ENCODE measurements at places on chromosomes 13 and 19. TPM values are rescaled to one million over a fixed set of nuclear protein-coding genes. Genes with fewer than 3 reads are reported as not detected.

- peak; percentile 89 for DNase-seq
These were observed 5.0 kb upstream of the LENG1 start for GRCh38 chr19:54164369-54165068.

DNA sequence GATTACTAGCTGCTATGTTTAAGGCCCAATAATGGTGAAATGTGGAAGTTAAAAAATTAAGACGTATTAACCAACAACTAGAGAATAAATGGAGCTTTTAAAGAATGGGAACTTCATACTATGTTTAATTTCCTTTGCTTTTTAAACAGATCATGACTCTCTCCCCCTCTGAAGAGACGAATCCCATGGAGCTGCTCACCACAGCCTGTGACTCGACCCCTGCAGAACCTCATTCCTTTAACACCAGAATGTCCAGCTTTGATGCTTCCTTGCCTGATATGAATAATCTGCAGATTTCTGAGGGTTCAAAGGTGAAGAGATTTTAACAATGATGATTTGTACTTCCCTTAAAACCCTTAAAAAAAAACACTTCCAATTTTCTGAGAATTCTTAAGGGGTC lies 53.0 kb downstream of the ZAR1L start:
- DNase-seq: no peak

DNA sequence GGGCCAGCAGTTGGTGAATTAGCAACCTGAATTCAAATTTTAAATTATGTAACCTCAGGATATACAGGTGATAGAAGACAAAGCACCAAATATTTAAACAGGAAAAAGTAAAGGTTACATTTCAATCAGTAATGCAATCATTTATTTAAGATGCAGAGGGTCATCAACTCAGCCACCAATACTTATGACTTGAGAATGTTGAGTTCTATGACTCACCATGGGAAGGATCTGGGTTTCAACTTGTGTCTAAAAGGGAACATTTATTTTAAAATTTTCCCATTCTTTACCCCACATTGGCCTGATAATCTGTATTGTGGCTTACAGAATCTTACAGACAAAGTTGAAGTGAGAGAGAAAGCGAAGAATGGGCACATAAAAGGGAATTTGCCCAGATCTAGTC lies 418.0 kb downstream of the NDFIP2 start:
- DNase-seq: no peak

- DNase-seq: no peak
These were observed 11.6 kb downstream of the AKAP11 start for GRCh38 chr13:42283574-42283973.

GRCh38 chr19:2287585-2288337 lies 5.8 kb upstream of the PEAK3 start:
- DNase-seq: no peak

DNA sequence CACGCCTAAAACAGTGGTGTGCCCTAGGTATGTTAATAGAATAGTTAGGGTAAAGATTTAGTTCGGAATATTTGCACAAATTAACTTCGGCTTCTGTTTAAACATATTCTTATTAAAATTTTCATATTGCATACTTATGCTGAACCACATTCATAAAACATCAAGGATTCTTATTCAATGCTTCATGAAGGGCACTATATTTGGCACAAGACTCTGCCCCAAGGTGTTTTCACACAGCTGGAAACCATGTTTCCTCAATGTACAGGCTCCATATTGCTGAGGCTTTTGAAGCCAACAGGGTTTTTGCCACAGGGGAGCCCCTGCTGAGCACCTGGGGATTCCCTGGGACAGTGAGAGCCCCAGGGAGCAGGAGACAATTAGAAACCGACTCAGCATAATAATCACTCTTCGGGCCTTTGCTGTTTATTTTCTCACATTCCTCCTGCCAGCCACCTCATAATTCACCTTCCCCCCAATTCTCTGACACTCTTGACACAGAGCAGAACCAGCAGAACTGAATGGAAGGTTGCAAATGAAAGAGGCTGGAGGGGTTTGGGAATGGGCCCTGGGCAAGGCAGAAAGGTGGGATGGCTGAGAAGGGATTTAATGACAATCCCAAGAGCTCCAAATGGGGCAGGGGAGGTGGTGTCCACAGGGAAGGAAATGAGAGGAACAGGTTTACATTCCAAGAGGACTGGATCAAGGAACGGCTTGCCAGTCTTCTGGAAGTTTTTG lies 72.3 kb upstream of the POMP start:
- no peak for DNase-seq

- DNase-seq: no peak
These were observed 188.7 kb downstream of the TM9SF2 start for GRCh38 chr13:99689955-99690354.

DNA sequence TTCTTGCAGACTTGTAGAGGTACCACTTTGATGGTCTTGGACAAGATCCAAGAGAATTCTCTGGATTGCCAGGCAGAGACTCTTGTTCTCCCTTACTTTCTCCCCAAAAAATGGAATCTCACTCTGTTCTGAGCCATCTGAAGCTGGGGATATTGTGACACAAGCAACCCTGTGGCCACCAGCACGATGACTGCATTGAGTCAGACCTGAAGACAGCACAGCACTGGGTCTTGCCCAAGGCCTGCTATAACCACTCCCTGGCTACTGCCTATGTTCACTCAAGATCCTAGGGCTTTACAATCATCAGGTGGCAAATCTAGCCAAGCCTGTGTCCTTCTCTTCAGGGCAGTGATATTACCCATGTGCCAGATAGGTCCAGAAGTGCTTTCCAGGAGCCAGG lies 202.5 kb upstream of the SERP2 start:
- DNase-seq: no peak

GRCh38 chr13:21055016-21055415 lies 6.4 kb downstream of the LATS2 start:
- DNase-seq: no peak

DNA sequence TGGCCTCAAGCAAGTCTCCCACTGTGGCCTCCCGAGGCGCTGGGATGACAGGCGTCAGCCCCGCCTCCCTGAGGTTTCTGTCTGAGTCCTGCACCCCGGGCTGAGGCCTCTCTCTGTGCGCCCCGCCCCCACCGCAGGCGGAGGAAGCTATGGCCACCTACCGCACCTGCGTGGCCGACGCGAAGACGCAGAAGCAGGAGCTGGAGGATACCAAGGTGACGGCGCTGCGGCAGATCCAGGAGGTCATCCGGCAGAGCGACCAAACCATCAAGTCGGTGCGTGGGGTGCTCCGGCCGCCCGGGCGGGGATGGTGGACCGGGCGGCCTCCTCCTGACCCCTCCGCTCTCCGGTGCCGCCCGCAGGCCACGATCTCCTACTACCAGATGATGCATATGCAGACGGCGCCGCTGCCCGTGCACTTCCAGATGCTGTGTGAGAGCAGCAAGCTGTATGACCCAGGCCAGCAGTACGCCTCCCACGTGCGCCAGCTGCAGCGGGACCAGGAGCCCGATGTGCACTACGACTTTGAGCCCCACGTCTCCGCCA lies 12.7 kb downstream of the ARHGAP45 start:
- DNase-seq: no peak

DNA sequence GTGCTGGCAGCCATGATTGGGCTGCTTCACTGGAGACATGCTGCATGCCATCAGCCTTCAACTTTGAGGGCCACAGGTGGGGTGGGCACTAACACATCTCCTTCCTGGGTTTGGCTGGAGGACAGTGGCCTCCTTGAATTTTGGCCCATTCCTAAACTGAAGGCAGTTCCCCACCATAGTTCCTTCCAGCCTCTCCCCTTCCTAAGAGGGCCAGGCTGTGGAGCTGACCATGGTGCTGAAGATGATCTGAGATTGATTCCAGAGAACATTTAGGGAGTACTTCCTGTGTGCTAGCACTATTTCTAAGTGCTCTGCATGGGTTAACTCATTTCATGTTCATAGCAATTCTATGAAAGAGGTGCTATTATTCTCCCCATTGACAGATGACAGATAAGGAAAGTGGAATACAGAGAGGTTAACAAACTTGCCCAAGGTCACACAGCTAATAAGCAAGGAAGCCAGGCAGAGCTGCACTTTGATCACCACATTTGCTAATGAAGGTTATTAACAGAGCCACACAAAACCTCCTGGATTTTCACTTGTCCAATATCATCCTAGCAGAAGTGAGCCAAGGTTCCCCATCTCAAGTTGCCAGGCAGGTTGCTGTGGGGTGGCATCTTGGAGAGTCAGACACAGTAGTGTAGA lies 175.3 kb downstream of the ZIC5 start:
- DNase-seq: peak; percentile 69

DNA sequence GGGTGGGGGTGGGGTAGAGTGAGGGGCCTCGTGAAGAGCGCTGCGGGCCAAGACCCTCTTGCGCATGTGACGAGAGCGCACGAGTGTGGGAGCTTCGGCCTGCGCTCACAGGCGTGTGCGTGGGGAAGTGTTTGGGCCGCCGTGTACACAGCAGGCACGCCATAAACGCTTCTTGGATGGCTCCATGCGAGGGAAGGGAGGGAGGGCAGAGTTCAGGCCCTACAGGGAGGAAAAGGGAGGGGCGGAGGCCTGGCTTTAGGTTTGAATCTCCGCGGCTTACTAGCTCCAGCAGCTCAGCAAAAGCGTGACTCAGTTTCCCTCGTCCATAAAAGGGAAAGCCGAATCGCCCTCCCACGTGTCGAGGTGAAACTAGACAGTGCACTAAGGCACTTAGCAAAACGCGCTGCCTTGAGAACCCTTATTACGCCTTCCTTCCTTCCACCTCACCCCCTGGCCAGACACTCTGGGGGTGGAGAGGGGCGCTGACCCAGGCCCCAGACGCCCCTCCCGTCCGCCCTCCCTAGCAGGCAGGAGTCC lies 12.5 kb downstream of the GADD45B start:
- no peak for DNase-seq

- no peak for DNase-seq
These were observed 14.3 kb upstream of the ZNF541 start for GRCh38 chr19:47587295-47587694.

DNA sequence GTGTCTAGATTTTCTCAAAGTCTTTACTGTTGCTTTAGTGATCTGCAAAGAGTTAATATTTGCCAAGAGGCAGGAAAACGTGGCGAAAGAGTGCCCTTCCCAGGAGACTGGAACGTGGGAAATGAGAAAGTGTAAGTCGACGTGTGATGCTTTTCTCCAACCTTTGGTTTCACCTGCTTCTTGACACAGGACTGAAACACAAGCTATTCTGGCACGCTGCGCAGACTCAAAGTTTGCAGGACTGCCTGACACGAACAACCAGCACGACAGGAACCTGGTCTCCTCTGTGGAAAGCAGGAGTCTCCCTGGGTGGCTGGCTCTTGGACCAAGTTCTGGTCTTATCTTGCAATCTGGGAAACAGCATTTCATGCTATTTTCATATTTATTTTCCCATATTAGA lies 28.6 kb downstream of the RFXAP start:
- DNase-seq: peak; percentile 11

DNA sequence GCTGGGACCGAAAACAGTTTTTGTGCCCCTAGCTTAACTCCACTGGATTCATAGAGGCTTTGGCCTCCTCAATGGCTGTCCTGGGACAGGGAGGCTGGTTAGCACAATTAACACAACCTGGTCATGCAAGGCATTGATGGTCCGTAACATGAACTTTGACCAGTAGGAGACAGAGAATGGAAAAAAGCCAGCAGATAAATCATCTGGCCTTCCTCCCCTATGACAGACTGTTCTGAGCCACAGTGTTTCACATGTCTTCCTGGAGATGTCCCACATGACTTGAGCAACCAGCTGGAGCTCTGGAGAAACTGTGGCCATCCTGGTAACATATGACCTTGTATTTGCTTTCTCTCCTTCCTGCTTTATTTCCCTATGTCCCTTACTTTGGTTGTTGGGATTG lies 244.2 kb downstream of the UQCRFS1 start:
- no peak for DNase-seq

GRCh38 chr13:106599875-106600797 lies 32.2 kb upstream of the ARGLU1 start:
- DNase-seq: peak; percentile 63

GRCh38 chr19:57434386-57435061 lies 601 bp upstream of the ZNF749 start:
- DNase-seq: no peak

- peak; percentile 65 for DNase-seq
These were observed 922 bp downstream of the EBPL start for GRCh38 chr13:49690133-49690994.

- DNase-seq: no peak
These were observed 401.9 kb downstream of the PCDH20 start for GRCh38 chr13:61013796-61014195.

- no peak for DNase-seq
These were observed 4.1 kb upstream of the ZIC5 start for GRCh38 chr13:99975626-99976025.

DNA sequence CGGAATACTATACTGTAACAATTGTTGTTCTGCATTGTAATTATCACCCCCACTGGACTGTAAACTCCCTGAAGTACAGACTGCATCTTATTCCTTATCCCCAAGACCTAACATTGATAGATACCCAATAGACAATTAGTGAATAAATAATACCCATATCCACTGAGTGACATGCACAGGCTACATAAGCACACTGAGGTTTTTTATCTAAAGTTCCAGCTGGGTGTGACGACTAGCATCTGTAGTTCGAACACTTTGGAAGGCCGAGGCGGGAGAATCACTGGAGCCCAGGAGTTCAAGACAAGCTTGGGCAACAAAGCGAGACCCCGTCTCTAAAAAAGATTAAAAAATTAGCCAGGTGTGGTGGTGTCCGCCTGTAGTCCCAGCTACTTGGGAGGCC lies 2.5 kb downstream of the KPNA3 start:
- DNase-seq: no peak

DNA sequence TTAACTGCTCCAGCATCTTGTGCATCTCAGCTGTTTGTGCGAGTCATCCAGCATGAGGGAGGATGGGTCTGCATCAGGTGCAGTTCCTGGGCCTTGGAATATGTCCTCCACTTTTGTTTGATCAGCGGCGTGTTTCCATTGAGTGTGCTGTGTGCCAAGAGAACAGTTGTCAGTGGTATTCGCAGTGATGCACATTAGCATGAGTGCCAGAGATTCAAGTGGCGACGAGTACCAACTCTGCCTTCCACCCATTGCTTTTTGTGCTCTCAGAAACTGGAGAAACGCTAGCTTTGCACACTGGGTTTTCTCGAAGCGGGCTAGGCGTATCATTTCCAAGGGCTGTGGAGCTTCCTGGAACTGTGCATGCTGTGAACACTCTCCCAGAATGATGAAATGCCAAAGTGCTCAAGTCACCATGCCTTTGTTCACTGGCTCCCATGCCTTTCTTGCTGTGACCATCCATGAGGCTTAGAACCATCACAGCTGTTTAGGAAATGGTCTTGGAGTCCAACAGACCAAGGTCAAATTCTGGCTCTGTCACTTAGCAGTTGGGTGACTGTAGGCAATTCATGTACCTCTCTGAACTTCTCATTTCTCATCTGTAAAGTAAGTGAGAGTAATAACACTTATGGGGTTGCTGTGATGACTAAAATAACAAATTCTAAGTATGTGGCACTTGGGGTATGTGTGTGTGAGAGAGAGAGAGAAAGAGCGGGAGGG lies 18.4 kb downstream of the LRCH1 start:
- no peak for DNase-seq

Gene CEACAM8
- not detected for polyA plus RNA-seq

Gene CLPTM1
- polyA plus RNA-seq: 89.7 TPM

Gene ZNF681
- polyA plus RNA-seq: 0.78 TPM

Gene CEACAM16
- not detected for polyA plus RNA-seq

Gene ZNF99
- not detected for polyA plus RNA-seq

Gene ZNF526
- polyA plus RNA-seq: 8.6 TPM

Gene ZNF714
- 11.5 TPM for polyA plus RNA-seq

Gene KLK14
- polyA plus RNA-seq: not detected

Gene DIAPH3
- polyA plus RNA-seq: 4.7 TPM

Gene KIR2DL3
- not detected for polyA plus RNA-seq
